SW 1271 (cell line): ENCODE measurements at places on chromosomes 1 and 21.

DNA sequence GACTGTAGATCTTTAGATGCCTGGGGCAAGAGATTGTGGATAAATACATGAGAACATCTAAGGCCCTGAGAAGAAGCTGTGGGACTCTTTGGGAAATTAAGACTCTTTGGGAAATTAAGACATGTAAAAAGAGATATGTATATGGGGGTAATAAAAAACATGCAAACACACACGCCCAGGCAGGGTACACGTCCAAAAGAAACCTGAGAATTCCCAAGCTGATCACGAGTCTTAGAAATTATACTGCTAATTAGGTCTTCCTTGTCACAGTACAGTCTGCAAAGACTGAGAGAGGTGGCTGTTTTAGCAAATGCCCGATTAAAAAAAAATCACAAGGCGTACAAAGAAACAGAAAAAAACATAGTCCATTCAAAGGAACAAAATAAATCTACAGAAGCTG lies 39.3 kb upstream of the ERO1B start:
- DNase-seq, result no peak

- no peak for DNase-seq
Observed at GRCh38 chr1:108590441-108590840, 30.5 kb downstream of the EEIG2 start.

- DNase-seq, result no peak
Observed at GRCh38 chr21:23780326-23780725, 1827.0 kb downstream of the MRPL39 start.

- no peak for DNase-seq
Observed at GRCh38 chr1:89705901-89706699, 73.2 kb downstream of the LRRC8C start.

DNA sequence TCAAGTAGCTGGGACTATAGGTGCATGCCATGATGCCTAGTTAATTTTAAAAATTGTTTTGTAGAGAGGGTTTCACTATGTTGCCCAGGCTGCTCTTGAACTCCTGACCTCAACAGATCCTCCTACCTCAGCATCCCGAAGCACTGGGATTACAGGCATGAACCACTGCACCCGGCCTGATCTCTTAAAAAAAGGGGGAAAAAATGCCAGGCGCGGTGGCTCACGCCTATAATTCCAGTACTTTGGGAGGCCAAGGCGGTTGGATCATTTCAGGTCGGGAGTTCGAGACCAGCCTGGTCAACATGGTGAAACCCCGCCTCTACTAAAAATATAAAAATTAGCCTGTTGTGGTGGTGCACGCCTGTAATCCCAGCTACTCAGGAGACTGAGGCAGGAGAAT lies 13.2 kb downstream of the AVPR1B start:
- DNase-seq, result no peak

DNA sequence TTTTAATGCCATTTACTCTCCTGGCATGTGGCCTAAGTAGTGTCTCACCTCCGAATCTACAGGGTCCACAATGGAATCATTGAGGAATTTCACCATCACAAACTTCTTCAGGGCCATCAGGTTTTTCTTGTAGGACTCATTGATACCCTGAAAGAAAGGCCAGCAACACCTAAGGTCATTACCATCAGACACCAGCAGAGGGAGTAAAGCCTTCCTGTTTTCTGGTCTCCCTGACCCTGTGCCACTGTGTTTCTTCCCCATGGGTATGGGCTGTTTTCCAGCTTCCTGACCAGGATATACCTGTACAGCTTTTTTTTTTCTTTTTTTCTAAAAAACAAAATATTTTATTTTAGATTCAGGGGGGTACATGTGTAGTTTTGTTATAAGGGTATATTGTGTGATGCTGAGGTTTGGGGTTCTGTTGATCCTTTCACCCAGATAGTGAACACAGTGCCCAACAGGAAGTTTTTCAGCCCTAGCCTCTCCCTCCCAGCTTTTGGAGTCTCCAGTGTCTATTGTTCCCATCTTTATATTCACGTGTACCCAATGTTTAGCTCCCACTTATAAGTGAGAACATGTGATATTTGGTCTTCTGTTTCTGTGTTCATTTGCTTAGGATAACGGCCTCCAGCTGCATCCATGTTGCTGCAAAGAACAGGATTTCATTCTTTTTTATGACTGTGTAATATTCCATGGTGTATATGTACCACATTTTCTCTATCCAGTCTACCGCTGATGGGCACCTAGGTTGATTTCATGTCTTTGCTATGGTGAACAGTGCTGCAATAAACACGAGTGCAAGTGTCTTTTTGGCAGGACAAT lies 18.3 kb downstream of the PPT1 start:
- DNase-seq, result peak; percentile 60

DNA sequence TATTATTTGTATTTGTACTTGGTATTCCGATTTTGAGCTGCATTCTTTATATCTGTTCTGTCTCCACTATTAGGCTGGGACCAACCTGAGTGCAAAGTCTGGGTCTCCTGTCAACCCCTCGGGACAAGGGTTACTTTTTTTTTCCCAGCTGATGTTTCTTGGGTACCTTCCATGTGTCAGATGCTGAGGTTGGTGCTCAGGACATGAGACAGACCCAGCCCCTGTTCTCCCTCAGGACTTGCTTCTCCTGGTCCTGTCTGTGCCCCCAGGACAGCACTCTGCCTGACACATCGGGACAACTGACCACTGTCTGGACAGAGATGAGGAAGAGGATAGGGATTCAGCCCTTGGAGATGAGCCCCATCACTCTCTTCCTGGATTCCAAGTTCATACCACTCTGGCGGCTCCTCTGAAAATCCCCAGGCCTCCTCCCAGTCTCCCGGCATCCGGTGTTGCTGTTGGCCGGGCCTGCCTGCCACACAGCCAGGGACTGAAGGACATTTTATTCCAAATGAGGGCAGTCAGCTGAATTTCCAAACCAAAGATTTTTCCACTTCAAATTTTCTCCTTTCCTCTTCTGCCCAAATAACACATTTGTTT lies 55.6 kb upstream of the FMOD start:
- DNase-seq, result no peak

DNA sequence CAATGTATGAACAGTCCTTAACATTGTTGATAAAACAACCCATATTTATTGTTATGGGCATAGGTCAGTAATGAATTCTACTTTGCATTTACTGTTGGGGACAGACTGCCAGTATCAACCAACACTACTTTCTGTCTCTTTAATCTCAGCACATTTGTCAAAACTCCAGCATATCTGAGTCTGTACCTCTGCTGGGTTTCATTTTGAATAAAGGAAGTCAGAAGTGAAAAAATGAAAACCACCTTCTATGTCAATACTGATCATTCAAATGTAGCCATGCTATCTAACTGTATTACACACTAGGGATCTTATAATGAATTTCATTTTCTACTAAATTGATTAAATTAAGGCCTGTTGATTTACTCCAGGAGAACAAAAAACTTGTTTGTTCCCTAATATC lies 24.2 kb upstream of the CXADR start:
- no peak for DNase-seq

- DNase-seq, result no peak
Observed at GRCh38 chr21:34276711-34277425, 86.9 kb upstream of the KCNE2 start.

DNA sequence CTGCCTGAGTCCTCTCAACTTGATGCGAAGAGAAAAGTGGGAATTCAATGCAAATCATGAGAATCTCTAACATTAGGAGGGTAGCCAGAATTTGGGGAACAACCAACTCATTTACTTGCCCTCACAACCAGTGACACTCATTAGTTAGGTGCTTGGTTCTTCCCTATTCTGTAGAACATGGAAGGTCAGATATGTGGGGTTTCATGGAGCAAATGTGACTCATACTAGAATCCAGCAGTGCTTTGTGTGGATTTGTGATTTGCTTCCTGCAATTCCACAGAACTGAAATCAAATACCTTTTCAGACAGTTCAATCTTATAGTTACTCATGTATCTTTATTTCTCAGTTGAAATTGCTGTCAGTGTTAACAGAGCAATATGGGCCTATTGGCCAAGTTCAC lies 6.9 kb upstream of the ETV3 start:
- DNase-seq, result no peak

DNA sequence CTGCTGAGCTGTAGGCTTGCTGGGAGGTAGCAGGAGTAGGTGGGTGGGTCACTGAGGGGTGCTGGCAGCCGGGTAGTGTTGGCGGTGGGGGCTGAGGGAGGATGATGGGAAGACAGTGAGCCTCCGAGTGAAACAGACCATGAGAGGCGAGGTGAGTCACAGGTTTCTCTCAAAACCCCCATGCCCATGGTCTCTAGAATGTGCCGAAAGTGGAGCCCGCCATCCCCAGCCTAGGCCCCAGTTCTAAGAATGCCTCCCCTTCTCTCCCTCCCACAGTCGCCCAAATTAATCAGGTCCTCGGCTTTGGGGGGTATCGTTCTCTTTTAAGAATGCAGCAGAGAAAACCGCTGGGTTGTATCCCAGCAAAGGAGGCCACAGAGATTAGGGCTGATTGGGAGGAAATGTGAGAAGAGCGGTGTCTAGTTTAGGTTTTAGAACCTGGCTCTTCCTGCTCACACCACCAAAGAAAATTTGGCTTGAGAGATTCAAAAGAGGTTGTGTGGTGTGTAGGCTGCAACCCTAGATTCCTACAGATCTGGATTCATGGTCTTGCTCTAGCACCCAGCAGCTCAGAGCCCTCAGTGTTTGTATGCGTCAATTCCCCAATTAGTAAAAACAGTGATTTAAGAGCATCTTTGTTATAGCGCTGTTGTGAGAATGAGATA lies 27.7 kb upstream of the IL19 start:
- no peak for DNase-seq

DNA sequence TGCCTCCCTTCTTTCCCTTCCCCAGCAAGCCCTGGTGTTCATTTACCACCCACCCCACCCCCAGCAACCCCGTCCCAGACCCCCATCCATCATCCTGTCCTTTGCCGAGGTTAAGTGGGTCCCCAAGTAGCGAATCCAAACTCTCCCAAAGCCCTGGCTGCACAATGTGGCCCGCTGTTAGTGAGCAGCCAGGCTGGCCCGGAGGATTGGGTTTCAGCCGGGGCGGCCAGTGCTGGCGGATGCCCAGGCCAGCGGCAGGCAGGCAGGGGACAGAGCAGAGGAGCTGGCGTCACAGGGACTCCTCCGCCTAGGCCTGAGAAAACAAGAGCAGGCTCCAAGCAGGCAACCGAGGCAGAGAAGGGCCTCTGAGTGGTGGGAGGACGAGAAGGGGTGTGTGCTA lies 61.4 kb downstream of the EPHB2 start:
- no peak for DNase-seq

DNA sequence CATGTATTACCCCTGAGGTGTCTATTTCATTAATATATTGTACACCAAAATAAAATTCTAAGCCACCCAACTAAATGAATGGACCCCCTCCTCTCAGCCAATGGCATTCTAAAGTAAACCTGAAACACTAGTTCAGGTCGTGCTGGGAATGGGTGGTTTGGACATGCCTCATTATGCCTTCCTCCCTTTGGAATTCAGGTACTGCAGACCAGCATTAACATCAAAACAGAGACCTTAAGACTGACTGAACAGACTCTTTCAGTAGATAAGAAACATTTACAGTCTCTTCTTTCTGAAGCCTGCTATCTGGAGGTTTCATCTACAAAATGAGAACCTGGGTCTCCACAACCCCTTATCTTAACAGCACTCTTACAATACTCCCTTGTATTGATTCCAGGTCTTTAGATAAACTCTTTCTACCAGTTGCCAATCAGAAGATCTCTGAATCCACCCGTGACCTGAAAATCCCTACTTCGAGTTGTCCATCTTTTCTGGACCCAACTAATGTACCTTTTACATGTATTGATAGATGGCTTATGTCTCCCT lies 93.6 kb downstream of the PKN2 start:
- no peak for DNase-seq

- DNase-seq, result no peak
Observed at GRCh38 chr21:30943920-30944319, 62.5 kb upstream of the KRTAP11-1 start.

DNA sequence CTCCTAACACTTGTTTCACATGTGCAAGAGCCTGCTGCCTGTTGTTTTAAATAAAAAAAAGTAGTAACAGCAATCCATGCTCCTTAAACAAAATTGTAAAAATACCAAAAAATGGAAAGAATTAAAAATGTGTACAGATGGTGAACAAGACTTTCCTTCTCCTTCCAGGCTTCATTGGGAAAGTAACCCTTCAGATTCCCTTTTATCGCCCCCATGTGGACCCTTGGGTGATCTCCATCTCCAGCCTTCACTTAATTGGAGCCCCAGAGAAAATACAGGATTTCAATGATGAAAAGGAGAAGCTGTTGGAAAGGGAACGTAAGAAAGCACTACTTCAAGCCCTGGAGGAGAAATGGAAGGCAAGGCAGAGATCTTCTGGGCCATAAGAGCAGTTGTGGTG lies 14.2 kb downstream of the VPS13D start:
- no peak for DNase-seq

- no peak for DNase-seq
Observed at GRCh38 chr1:92975551-92976232, 14.4 kb upstream of the DIPK1A start.

GRCh38 chr1:147389532-147390184 lies 147.2 kb downstream of the CHD1L start:
- DNase-seq, result no peak

DNA sequence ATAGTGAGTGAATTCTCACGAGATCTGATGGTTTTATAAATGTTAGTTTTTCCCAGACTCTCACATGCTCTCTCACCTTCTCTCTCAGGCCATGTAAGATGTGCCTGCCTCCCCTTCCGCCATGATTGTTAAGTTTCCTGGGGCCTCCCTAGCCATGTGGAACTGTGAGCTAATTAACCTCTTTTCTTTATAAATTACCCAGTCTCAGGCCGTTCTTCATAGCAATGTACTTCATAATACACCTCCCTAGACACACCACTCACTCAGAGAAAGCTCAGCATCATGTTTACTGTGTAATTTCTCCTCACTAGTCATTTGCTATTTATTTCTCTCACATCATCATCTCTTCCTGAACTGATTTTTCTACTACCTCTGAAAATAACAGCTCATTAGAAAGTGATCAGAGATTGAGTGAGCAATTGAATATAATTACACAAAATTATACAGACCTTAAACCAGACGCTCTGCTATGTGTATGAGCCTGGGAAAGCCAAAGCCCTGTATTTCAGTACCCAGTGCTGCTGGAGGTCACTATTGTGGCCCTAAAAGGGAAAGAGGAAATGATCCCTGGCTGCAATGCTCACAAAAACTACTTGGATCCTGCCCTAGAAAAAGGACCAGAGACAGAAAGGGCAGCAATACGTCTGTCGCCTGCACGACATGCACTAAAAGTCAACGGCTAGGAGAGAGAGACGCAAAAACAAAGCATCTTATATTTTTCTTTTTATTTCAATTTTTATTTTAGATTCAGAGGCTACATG lies 284.5 kb downstream of the DSCAM start:
- DNase-seq, result no peak

GRCh38 chr1:66350001-66350547 lies 183.9 kb upstream of the SGIP1 start:
- no peak for DNase-seq

- DNase-seq, result no peak
Observed at GRCh38 chr1:64624808-64625207, 120.1 kb upstream of the RAVER2 start.

DNA sequence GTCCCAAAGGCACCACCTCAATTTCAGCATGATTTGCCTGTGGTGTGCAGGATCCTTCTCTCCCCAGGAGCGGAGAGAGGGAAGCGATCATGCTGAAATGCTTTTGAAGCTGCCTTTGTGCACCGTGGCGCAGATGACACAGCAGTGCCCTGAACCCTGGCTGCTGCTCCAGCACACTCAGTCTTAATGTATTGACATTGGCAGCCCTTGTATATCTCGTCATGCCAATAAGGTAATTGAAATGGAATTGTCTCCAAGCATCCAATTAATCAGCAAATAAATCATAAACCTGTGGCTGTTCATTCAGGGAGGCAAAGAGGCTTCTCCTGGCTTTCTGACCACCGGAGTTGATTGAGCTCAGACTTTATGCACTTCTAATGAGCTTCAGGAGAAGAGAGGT lies 139.8 kb downstream of the KAZN start:
- no peak for DNase-seq

- no peak for DNase-seq
Observed at GRCh38 chr1:12553963-12554362, 64.0 kb downstream of the DHRS3 start.
